ENCODE measurements at places on chromosomes 11 and 22. TPM values are rescaled to one million over a fixed set of nuclear protein-coding genes. Genes with fewer than 3 reads are reported as not detected.

Gene RFPL3
- not detected for total RNA-seq

Gene RNF214
- 30.7 TPM for total RNA-seq

Gene OR4A16
- not detected for total RNA-seq

Gene OR5P2
- not detected for total RNA-seq

Gene PAX6
- total RNA-seq: not detected

Gene MMP12
- total RNA-seq: not detected

Gene IGSF9B
- 49.7 TPM for total RNA-seq

Gene NADSYN1
- 23.3 TPM for total RNA-seq

Gene C11orf42
- not detected for total RNA-seq

Gene PDGFB
- 29.9 TPM for total RNA-seq

Gene PLAAT5
- total RNA-seq: 1.6 TPM

Gene APOC3
- total RNA-seq: not detected

Gene FAT3
- 2.4 TPM for total RNA-seq

Gene OR2AG2
- not detected for total RNA-seq

Gene MUS81
- total RNA-seq: 38.8 TPM

Gene TMPRSS4
- total RNA-seq: not detected

Gene UPK3A
- total RNA-seq: not detected

Gene MOB2
- total RNA-seq: 38.9 TPM

Gene DRICH1
- total RNA-seq: not detected

Gene AMPD3
- 2.3 TPM for total RNA-seq

Gene CDC45
- not detected for total RNA-seq

Gene MUC5B
- total RNA-seq: not detected

Gene TBX10
- total RNA-seq: not detected

Gene NR1H3
- total RNA-seq: 8.7 TPM

Gene TMEM191B
- total RNA-seq: 1.4 TPM

Gene RAG1
- 1.6 TPM for total RNA-seq

Gene DPAGT1
- 16.3 TPM for total RNA-seq

Gene NEFH
- 0.18 TPM for total RNA-seq

Gene GSTT2
- not detected for total RNA-seq

Gene SYCE3
- not detected for total RNA-seq

Gene OOSP2
- total RNA-seq: not detected

Gene FIBP
- total RNA-seq: 46.3 TPM

Gene GPHA2
- not detected for total RNA-seq

Gene CASTOR1
- 4.7 TPM for total RNA-seq

Gene OR8G5
- total RNA-seq: not detected

Gene GDPD4
- total RNA-seq: not detected

Gene KCNJ11
- total RNA-seq: 27.0 TPM

Gene SCN2B
- 24.0 TPM for total RNA-seq

Gene ANO9
- not detected for total RNA-seq
